HEK293T (cell line): ENCODE measurements at places on chromosomes 16 and 17.

DNA sequence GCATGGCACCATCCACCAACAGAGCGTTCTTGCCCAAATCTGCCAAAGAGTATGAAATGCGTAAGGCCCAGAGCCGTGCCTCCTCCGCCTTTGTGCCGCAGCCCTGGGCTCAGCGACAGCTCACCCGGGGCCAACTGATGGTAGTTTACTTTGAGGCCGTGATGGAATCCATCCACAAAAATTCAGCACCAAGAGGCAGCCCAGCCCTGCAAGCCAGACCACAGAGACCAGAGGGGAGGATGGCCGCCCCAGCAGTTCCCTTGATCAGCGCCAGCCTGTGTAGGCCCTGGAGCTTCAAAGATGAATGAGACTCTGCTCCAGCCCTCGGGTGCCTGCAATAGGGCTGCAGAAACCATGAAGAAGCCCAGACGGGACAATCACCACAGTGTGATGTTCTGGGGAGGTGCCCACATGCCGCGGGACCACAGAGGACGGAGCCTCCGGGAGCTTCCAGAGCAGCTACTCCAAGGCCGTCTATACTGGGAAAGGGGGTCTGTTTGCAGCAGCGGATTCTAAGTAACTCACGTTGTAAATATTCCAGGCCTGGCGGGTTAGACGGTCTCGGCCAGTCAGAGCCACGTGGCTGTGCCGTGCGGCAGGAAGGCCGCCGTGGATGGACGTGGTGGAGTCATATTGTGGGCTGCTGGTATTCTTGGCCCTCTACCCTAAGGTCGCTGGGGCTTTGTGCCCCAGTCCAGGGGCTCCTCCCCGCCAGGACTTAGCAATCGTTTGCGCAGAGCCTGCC, 80.3 kb downstream of the RBFOX3 start:
- DNase-seq: no peak

DNA sequence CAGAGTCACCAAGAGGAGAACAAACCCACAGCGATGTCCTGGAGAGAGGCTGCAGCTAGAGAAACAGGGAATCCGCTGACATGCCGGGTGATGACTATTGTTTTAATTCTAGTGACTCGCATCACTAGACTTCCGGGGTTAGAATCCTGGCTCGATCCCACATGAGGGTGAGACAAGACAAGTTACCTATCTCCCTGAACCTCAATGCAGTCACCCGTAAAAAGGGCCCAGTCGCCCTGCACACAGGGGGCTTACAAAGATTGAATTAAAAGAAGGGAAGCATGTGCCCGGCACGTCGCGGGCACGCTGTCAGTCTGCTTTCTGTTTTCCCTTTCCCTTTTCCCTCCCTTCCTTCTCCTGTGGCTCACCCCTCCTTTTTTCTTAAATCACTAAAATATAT, 212.9 kb upstream of the FOXF1 start:
- DNase-seq: no peak

DNA sequence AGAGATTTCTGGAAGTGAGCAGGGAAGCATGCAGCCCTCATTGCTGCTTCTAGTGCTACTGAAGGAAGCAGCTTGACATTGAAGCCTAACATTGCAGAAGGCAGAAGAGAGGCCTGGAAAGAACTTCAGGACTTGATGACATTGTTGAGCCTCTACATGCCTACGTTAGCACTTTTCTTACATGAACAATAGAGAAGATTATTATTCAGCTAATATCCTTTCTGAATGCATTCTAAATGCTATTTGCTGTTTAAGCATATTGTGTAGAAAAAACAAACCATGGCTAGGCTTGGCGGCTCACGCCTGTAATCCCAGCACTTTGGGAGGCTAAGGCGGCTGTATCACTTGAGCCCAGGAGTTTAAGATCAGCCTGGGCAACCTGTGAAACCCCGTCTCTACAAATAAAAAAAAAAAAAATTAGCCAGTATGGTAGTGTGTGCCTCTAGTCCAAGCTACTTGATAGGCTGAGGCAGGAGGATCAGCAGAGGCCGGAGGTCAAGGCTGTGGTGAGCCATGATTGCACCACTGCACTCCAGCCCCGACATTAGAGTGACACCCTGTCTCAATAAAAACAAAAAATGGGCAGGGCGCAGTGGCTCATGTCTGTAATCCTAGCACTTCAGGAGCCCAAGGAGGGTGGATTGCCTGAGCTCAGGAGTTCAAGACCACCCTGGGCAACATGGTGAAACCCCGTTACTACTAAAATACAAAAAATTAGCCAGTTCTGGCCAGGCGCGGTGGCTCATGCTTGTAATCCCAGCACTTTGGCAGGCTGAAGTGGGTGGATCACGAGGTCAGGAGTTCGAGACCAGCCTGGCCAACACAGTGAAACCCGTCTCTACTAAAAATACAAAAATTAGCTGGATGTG, 2.2 kb upstream of the AURKB start:
- DNase-seq: no peak

- DNase-seq: no peak
These were observed 256.3 kb upstream of the SDK2 start for GRCh38 chr17:73900516-73900915.

GRCh38 chr17:17712268-17712924, 31.1 kb downstream of the RAI1 start:
- no peak for DNase-seq

GRCh38 chr17:2089021-2089422, 34.1 kb downstream of the HIC1 start:
- no peak for DNase-seq

- DNase-seq: peak; percentile 70
These were observed 696.9 kb downstream of the WWOX start for GRCh38 chr16:78796221-78796866.

GRCh38 chr16:67546761-67547422, 15.4 kb upstream of the CTCF start:
- DNase-seq: peak; percentile 87

- DNase-seq: no peak
These were observed 14.7 kb downstream of the OSBPL7 start for GRCh38 chr17:47806913-47807255.

DNA sequence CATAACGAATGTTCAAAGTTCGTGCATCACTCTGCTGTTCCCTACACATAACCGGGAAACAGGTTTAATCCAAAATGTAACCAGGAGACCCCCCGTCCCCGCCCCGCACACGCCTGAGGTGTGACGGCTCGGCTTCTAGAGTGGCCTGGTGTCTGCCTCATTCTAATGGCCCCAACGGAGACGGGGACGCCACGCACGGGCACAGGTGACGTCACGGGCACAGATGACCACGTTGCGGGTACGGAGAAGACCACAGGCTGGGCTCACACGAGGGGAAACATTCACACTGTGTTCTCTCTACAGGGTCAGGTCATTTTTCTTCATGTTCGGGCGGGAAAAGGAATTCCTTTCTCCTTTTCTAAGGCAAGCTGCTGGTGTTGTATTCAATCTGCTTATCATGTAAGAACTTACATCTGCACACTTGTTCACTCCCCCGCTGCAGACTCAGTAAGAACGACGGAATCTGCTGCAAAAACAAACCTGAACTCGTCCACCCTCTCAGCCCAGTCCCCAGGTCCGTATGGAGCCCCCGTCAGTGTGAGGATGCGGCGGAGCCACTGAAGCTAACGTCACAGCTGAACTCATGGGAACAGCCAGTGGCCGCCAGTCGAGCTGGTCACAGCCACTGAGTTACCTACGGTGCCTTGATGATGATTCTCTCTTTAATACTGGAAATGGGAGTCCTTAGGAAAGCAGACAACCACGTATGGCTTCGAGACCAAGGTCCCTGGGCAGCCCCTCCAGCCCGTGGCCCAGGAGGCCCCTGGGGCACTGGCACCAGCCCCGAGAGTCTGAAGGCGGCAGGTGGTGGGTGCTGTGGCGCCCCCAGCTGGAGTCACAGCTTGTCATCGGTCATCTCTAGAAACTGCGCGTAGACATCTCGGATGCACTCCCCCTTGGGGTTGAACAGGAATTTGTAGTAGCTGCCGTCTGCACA, 32.9 kb downstream of the WDR45B start:
- no peak for DNase-seq

GRCh38 chr17:36616061-36617029, 15.0 kb downstream of the MRM1 start:
- DNase-seq: no peak

- no peak for DNase-seq
These were observed 542.0 kb downstream of the WWOX start for GRCh38 chr16:78641433-78641832.

- DNase-seq: no peak
These were observed 95.9 kb downstream of the ABCC12 start for GRCh38 chr16:48059936-48060335.

DNA sequence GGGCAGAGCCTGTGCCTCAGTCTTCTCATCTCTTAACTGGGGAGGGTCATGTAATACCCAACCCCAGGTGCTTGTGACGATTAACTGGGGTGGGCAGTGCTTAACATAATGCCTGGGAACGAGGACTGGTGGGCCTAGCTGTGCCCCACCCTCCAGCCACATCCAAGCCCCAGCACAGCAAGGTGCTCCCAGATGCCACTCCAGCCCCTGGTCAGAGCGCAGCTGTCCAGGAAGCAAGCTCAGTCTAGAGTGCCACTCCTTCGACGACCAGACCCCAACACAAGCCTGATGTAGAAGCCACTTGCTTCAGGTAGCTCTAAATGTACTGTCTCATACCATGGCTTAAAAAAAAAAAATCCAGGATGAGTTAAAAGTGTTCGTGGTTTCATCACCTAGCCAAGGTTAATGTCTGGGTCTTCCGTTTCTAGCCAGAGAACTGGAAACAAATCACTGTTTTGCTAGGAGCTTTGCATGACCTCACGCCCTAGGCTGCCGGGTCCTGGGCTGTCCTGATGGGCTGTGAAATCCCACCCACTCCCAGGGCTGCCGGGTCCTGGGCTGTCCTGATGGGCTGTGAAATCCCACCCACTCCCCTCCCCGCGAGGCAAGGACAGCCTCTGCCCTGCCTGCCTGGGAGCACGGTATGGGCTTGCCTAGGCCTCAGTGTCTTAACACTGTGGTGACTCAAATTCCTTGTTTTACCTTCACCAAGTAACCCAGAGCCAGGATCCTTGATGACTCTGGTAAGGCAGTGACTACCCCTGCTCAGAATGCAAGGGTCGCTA, 7.7 kb downstream of the MIEF2 start:
- DNase-seq: no peak

DNA sequence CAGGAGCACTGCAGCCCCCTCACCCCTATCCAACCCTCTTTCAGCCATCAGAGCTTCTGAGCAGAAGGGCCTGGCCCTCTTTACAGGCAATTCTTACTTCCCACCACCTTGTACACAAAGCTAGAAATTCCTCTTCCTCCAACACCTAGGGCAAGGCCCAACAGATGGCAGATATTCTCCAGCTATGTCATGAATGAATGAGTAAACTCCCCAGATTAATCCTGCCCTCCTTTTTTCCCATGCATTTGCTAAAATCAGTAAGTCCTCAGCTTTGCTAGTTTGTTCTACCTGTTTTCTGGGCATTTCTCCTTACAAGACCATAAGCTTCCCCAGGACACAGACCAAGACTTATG, 20.4 kb upstream of the MRPS23 start:
- no peak for DNase-seq

GRCh38 chr17:80086081-80086480, 15.3 kb upstream of the GAA start:
- DNase-seq: no peak

- no peak for DNase-seq
These were observed 30.9 kb upstream of the CRYBA1 start for GRCh38 chr17:29215717-29216116.

DNA sequence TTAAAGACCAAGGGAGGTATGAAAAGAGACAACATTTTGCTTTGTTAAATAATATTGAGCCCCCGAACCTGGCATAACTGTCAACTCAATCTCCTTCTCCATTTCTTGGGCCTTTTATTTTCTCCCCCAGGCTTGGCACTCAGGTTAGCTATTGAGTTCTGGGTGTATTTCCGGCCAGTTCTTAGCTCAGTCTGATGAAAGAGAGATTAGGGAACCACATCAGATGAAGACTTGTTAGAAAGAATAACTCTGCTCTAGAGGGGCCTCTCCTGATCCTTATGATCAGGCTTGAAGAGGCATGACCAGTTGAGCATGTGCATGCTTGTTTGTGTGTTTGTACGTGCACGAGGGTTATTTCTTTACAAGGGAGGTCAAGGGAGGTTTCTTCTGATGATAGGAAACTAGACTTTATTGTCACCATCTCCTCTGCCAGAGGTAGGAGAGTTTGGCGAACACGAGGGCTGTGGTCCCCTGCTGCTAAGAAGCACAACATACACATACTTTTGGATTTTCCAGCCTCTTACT, 29.2 kb upstream of the HS3ST2 start:
- no peak for DNase-seq

DNA sequence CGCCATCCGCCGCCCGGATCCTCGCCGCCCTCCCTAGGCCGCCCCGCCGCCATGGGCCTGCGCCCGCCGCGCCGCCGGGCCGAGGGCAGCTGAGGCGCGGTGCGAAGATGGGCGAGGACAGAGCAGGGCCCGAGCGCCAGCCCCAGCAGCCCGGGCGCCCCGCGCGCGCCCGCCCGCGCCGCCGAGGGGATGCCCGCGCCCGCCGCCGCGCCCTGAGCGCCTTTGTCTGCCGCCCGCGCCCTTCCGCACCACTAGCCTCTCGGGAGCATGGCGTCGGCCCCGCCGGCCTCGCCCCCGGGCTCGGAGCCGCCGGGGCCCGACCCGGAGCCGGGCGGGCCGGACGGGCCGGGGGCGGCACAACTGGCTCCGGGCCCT, 278 bp downstream of the RAB11FIP3 start:
- peak; percentile 28 for DNase-seq

DNA sequence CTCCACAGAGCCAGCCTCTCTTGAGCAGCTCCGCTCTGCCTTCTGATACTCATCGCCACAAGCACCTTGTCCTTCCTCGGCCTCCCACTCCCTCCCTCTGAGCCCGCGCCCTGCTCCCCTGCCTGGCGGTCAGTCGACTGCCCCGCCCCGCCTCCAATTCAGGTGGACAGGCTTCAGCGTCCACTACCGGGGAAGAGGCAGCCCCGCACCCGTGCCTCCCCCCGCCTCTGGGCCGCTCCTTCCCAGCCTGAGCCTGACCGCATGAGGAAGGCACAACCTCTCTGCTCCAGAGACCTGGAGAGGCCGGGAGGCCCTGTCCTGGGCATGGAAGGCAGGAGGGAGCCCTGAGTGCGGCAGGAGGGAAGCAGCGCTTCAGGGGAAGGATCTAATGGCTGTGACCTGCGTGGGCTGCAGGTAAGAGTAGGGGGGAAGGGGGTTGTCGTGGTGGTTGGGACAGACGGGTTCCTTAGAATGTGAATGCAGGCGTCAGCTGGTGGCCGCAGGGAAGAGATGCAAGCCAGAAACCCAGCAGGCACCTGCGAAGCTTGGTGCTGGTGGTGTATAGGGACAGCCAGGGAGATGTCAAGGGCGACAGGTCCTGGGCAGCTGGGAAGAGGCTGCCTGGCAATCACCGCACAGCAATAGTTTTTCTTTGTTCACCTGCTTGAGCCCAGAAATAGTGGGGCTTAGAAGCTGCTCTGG, 3.0 kb upstream of the SLC6A4 start:
- no peak for DNase-seq

- DNase-seq: no peak
These were observed 6.5 kb downstream of the TBX6 start for GRCh38 chr16:30085247-30085646.
